NCI-H2081 (cell line): ENCODE measurements at places on chromosomes 11 and 22.
A peak's percentile ranks its signal among the peaks of the same experiment; 100 is the strongest.

- peak; percentile 51 for DNase-seq
Observed at GRCh38 chr22:20080776-20081654, 974 bp downstream of the DGCR8 start.

DNA sequence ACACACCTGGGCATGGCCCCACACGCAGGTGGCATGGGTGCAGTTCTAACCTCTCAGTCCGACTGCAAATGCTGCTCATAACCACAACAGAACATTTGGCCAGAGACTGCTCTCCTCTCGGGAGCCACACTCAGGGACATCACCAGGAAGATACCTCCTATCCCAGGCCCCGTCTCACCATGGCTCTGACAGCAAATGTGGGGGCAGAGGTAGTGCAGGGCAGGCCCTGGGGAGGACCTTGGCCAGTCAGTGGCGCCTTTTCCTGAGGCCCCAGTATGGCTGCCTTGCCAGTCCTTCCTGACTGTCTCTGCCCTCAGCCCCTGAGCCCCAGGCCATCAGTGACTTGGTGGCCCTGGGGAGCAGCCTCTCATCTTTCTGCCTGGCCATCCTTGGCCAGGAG is 2.8 kb downstream of the KRTAP5-6 start:
- no peak for DNase-seq

DNA sequence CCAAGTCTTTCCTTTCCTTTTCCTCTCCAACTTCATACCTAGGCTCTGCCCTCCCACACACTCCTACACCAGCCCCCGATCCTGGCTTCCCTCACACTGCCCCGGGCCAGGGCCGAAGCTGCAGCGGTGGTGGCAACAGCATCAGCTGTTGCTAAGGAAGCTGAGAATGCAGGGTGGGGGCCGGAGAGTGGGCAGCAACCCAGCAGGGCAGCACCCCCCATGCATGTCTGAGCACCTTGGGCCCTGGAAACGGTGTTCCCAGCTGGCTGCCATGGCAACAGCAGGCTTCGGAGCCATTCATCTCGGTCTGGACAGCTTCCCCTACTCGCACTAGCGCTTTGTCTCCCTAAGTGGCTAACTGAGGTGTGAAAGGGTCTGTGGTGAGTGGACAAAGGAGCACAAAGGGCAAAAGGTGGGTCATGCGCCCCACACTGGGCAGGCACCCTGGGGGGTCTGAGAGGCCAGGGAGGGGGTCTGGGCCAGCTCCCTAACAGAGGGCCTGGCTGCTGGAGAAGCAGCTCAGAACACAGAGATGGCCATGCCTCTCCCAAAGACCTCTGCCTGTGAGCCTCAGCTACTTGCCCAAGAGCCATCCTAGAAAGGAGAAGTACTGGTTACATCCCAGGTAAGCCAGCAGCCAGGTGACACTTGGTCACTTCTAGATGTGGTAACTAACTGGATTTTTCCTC is 42.1 kb upstream of the JAM3 start:
- DNase-seq, result no peak

GRCh38 chr11:114209343-114209742 is 86.9 kb upstream of the NNMT start:
- no peak for DNase-seq

DNA sequence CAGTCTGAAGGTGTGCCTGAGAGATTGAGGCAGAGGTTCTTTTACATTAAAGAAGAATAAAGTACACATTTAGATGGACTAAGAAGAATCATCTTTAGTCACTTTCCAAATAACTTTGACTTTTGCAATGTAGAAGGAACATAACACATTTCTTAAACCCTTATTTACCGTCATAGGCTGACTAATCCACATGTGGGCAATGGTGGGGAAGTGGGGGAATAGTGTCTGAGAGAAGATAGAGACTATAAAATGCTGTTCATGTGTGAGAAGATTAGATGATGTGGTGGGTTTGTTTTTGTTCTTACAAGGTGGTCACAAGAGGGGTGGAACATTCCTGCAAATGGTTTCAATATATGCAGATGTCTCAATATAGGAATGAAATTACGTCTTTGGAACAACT is 1.8 kb downstream of the MS4A4A start:
- no peak for DNase-seq

GRCh38 chr11:113173126-113173525 is 141.3 kb upstream of the TTC12 start:
- DNase-seq, result no peak

DNA sequence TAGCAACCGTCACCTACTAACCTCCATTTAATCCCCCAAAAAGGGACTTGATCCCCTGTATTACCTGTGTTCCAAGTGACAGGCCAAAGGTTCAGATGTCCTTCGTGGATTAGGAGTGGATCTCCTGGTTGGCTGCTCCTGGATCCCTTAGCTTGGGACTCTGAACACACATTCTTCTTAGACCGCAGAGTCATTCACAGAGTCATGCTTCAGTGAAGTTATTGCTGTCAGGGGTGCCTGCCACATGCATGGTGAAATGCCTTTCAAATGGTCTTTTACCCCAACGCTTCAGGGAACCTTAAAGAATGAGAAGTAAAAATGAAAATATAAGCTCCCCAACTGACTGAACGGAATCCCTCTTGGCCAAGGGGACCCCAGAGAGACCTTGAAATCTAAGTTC is 49.1 kb downstream of the ADAMTS8 start:
- no peak for DNase-seq

DNA sequence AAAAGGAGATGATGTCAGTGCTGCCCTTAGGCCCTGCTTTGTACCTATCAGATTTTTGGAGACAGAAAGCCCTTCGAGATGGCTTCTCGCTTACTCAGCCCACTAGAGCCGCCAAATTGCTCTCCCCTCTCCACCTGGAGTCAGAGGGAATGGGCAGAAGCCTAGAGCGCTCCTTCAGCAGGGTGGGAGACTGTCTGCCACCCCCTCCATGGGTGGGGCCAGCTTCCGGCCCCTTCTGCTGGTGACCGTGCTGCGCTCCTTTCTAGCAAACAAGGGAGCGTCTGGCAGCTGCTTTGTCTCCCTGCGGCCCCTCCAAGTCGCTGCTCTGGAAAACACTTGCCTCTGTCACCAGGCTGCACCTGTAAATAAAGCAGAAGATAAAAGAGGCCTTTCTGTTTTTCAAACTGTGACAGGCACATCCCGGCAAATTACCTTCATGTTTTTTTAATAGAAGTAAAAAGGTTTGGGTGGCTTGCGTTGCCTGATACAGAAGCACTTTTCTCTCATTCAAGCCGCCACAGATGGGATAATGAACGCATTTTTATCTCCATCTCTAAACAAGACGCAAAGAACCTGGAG is 145.7 kb upstream of the NECTIN1 start:
- no peak for DNase-seq

GRCh38 chr11:64987998-64988854 is 8.5 kb downstream of the BATF2 start:
- no peak for DNase-seq

- DNase-seq, result no peak
Observed at GRCh38 chr22:49929994-49930575, 11.7 kb downstream of the CRELD2 start.

- DNase-seq, result no peak
Observed at GRCh38 chr22:43969021-43969878, 14.0 kb downstream of the SAMM50 start.

DNA sequence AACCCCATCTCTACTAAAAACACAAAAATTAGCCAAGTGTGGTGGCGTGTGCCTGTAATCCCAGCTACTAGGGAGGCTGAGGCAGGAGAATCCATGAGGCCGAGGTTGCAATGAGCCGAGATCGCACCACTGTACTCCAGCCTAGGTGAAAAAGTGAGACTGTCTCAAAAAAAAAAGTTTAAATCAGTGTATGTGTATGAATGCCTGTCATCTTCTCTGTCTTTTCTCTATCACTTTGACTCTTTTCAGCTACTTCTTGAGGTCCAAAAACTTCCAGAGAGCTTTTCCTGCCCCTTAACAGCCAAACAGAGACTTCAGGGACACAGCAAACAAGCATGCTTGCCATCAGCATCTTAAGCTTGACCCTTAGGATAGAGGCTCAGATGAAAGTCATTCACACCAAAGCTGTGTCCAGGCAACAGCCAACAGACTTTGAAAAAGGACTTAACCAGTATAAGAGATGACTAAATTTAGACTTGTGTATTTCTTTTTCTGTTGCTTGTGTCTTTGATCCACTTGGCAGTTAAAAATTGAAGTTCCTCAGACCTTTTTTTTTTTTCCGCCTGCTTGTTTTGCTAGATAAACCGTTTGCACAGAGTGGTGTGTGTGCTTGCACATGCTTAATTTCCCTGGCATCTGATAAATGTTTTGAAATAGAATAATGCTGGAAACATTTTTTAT is 151.9 kb downstream of the DBX1 start:
- no peak for DNase-seq

DNA sequence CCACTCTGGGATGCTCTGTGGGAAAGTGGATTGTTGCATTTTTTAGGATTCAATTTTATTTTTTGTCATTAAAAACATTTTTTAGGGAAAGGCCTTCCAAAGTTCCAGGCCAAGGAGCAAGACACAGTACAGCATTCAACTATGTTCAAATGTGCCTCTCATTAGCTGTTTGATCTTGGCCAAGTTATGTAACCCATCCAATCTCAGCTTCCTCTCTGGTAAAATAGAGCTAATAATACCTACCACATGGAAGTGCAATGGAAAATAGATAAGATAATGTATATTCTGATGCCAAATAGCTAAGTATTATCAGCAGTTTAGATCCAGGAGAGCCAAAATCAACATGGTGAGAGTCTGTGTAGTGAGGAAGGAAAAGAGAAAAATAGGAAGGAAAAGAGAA is 220.3 kb upstream of the SESN3 start:
- no peak for DNase-seq

- DNase-seq, result no peak
Observed at GRCh38 chr11:73431396-73431795, 55.2 kb downstream of the RELT start.

GRCh38 chr11:72639502-72640375 is 34.5 kb downstream of the PDE2A start:
- DNase-seq, result no peak

DNA sequence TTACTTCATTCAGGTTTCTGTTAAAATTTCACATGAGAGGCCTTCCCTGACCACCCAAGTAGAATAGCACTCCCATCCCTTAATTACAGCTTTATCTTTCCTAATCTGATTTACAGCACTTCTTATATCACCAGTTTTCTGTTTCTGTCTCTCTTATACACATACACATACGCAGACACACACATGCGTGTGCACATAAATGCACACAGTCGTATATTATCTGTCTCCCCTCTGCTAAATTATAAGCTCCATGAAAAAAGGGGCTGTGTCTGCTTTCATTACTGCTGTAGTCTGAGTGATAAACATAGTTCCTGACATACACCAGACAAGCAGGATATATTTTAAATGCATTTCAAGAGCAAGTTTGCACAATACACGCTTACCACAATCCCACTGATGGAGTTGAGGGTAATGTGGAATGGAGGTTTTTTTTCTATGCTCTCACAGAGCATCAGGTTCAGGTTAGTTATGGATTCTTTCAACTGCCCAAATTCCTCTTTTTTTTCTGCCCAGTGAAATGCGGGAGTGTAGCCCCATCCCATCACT is 13.7 kb upstream of the TOP3B start:
- DNase-seq, result no peak

GRCh38 chr22:38043151-38044039 is 13.8 kb upstream of the PICK1 start:
- DNase-seq, result no peak

DNA sequence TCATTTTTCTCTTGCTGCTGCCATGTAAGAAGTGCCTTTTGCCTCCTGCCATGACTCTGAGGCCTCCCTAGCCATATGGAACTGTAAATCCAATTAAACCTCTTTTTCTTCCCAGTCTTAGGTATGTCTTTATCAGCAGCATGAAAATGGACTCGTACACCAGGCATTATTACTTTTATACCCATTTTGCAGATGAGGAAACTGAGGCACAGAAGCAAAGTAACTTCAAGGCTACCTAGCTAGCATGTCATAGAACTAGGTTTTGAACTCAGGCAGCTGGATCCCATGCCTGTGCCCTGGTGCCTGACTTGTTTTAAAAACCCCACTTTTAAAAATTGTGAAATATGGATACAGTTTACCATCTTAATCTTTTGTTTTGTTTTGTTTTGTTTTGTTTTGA is 25.8 kb downstream of the KIAA1671 start:
- no peak for DNase-seq

DNA sequence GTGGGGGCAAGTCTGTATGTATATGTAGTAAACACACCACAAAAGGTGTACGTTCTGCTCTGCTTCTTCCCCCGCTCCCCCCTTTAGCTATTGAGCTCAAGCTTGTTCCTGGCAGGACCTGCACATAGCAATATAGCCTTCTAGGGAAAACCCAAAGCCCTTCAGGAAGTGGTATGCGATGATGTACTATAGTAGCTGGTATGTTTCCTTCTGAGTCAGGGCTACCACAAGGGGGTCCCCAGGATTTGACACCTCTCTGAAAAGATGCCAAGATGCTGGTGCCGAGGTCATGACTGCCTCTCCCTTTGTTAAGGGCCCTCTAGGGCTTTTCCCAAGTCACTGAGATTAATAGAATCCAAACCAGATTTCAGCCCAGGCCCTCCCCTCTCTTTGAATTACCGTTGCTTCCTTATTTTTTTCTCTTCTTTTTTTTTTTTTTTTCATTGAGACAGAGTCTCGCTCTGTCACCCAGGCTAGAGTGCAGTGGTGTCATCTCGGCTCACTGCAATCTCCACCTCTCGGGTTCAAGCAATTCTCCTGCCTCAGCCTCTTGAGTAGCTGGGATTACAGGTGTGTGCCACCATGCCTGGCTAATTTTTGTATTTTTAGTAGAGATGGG is 268.4 kb downstream of the ETS1 start:
- no peak for DNase-seq

DNA sequence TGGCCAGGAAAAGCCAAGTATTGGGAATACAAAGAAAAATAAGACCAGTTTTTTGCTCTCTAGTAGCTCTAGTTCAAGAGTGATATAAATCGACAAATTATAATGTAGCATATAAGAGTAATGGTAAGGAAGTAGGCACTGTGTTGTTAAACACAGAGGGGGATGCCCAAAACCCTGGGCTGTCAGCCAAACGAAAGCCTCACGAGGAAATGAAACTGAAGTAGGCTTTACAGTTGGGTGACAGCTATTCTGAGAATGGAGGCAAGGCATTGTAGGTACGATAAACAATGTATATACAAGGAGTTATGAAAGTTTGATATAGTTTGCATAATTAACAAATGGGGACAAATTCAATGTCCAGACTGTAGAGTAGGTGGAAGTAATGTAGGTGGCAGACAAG is 176.4 kb downstream of the FAM181B start:
- no peak for DNase-seq

DNA sequence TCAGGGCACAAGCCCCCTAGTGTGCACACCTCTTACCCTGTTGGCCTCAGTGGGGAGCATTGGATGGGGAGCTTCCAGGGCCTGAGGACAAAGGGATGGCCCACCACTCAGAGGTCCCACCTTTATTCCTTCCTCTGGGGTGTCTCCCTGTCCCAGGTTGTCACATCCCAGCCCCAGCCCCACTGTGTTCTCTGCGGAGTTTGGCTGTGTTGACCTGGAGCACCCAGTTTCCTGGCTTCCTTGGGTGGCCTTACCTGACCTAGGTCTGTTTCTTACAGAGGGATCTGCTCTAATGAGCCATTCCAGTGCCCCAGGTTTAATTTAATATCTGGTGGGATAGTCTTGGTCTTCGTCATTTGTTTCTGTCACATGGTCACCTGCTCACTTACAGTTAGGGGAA is 38.8 kb upstream of the HORMAD2 start:
- DNase-seq, result no peak
